A549 treated with AZD2906 at 1 μM for 4 hours (cell line): ENCODE measurements at places on chromosomes 5 and 9. TPM values are rescaled to one million over a fixed set of nuclear protein-coding genes. Genes with fewer than 3 reads are reported as not detected.

Gene BTNL8
- 0.06 TPM in 1 of 5 replicates, not detected in the others for total RNA-seq

Gene AHRR
- 4.4 to 5.2 TPM (median 4.8 TPM) in 5 replicates for total RNA-seq

Gene GPRIN1
- 8.2 to 9.6 TPM (median 9.2 TPM) in 5 replicates for total RNA-seq

Gene IL9
- not detected in 5 replicates for total RNA-seq

Gene ZFP37
- total RNA-seq = 1.4 to 2.4 TPM (median 1.7 TPM) in 5 replicates

Gene TAF11L5
- not detected in 5 replicates for total RNA-seq

Gene NTNG2
- 1.1 to 2.1 TPM (median 1.3 TPM) in 5 replicates for total RNA-seq

Gene ECSCR
- not detected in 5 replicates for total RNA-seq

Gene CAMK4
- total RNA-seq = 0.01 to 0.16 TPM (median 0.07 TPM) in 5 replicates

Gene C6
- total RNA-seq = not detected in 5 replicates
